HS-5 (cell line): ENCODE measurements at places on chromosomes 5 and 9.

DNA sequence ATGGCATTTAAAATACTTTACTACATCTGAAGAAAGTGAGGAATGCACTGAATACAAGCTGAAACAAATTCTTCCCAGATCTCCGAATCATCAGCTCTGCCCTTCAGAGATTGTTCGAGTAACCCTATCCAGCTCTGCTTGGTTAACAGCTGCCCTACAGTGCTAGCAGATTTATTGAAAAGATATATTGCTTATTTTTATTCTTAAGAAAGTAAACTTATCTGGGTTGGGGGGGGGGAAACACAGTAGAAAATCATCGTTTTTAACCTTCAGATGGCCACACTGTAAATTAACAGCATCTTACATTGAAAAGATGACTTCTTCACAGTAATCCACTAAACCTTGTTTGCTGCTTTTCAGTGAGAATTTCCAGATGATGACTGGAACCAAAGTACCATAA, 210.8 kb downstream of the NFIB start:
- no peak for DNase-seq

DNA sequence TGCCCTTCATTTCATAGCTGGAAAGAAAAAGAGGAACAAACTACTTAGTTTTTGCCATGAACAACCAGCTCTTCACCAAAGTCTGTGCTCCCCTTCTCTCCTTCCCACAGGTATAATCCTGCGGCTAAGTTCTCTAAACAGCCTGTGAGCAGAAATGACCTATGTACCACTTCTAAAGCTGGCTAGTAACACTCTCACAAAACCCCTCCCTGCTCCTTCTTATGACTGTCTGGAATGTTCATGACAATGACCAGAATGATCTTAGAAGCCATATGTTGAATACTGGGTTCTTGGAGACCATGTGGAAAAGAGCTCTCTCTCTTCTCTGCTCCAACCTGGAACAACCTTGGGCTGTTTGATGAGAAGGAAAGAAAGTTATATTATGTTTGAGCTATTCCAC, 12.9 kb upstream of the AMACR start:
- no peak for DNase-seq

GRCh38 chr5:36346896-36347690, 45.4 kb upstream of the RANBP3L start:
- no peak for DNase-seq

- DNase-seq: no peak
Observed at GRCh38 chr5:133613743-133614142, 1.4 kb upstream of the FSTL4 start.

DNA sequence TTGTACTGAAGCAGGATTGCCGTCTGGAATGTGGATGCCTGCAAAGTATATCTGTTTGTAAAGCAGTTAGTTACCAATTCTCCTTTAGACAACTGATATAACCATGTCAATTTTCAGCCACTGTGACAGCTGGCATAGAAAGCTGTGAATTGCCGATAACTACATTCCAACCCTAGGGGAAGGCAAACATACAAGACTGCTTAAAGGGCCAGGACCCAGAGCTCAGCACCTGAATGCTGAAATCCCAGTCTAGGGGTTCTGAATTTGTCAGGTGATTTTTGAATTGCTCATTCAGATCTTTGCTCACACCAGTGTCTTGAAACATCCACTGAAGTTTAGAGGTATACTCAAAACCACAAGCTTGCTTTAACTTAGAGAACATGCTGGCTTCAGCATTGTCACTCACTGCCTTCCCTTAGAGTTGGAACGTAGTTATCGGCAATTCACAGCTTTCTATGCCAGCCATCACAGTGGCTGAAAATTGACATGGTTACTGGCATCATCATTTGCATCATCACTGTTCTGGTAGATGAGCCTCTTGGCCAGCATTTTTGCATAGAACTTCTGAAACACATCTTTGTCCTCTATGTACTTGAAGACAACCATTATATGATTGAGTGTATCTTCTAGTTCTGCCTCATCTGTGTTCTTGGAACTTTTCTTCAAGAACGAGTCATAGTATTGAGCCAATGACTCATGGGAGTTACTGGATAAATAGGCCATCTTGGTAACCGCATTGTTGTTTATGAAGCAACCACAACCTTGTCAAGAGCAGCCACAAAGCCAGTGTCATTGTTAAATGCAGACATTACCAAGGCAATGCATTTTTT, 82.1 kb downstream of the CCDC192 start:
- DNase-seq: peak; percentile 60

- no peak for DNase-seq
Observed at GRCh38 chr9:971901-972500, 4.5 kb upstream of the DMRT3 start.

DNA sequence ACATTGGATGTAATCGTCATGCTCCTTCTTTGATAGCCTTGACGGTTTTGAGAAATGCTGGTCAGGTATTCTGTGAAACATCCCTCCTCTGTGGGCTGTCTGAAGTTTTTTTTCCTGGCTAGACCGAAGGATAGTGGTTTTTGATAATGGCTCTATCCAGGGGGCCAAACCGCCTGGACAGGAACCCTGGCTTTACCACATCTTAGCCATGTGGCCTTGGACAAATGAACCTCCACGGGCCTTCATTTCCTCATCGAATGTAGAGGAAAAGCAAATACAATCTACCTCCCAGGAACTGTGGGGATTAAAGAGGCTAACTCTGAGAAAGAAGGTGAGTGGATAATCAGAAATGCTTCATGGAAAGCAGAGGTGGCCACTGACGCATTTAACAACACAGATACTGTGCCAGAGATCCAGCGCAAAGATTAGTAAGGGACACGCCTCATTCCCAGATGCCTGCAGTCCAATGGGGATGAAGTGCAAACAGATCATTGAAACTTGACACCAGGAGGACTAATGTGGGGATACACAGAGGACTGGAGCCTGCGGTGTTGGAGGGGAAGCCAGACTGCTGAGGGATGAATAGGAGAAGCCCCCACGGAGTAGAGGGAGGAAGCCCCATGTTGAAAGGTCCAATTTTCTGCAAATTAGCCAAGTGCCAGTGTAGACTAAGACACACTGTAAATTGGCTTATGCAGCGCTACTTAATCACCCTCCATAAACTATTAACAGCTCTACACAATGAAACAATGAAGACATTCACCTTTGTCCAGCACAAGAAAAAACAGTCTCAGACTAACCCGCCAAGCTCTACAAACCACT, 41.6 kb downstream of the MYO10 start:
- no peak for DNase-seq

DNA sequence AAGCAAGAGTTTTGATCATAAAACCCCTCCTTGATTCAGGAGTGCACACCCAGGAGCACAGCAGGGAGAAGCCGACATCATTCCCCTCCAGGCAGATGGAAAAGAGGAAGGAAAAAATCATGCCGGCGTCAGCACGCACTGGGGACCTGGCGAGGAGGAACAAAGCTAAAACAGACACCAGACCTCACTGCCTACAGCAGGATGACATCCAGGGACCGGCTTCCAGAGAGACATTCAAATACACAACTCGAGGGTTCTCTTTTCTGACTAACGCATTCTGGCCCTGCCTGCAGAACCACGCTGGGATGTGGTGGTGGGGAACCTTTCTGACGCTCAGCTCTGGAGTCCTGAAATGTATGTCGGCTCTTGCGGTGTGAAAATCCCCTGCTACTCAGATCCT, 2.7 kb downstream of the UBAC1 start:
- no peak for DNase-seq

DNA sequence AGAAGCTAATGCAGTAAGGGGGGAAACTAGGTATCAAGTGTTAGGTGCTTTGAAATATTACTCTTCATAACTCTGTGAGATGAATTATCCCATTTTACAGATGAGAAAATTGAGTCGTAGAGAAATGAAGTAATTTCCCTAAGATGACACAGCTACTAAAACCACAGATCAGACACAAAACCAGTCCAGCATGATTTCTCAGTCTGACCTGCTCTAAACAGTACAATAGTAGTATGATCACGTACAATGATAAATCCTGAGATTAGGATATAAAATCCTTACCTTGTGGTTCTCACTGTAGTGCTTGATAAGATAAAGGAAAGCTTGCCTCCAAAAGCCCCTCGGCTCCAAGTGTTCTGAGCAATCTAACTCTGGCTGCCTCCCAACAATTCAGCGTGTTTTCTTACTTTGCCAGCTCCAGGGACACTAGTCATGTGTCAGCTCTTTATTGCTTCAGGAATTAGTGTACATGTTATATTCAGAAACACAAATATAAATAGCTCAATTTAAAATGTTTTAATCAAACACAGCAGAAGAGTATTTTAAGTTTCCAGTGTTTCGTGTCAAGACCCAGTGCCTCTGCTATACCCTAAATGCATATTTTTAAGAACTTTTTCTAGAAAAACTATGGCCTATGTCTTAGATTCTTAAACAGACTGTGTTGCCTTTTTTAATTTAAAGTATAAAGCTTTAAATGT, 243.6 kb downstream of the DENND1A start:
- DNase-seq: no peak

DNA sequence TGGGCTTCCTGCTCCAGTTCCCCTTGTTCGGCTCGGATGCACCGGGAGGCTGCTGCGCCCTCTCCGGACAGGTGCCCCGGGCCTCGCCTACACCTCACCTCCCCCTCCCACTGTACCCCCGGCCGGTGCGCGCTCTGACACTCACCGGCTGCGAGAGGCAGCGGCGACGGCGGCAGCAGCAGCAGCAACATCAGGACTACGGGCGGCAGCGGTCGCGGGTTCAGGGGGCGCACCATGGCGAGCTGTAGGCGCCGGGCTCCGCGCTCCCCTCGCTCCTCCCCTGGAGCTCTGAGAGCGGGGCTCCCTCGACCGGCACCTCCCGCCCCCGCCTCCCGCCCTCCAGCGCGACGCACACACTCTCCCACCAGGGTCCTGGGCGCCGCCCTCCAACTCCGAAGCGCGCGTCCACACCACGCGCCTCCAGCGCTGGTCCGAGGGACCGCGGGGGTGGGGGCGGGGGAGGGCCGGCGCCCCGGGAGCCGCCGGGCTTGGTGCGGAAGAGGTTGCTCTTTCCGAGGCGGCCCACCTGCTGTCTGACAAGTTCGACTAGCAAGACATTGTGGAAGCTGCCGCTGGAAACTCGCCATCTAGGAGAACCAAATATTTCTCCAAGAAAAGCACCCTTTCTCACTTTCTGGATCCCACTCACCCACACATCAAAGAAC, at the start of gene GFRA3:
TSS of gene GFRA3 (minus strand) at position 433 of the 665 bp plus-strand sequence. CDS start at position 236, 197 bp downstream.
- DNase-seq: no peak

GRCh38 chr5:68409259-68409658, 193.7 kb downstream of the PIK3R1 start:
- no peak for DNase-seq

DNA sequence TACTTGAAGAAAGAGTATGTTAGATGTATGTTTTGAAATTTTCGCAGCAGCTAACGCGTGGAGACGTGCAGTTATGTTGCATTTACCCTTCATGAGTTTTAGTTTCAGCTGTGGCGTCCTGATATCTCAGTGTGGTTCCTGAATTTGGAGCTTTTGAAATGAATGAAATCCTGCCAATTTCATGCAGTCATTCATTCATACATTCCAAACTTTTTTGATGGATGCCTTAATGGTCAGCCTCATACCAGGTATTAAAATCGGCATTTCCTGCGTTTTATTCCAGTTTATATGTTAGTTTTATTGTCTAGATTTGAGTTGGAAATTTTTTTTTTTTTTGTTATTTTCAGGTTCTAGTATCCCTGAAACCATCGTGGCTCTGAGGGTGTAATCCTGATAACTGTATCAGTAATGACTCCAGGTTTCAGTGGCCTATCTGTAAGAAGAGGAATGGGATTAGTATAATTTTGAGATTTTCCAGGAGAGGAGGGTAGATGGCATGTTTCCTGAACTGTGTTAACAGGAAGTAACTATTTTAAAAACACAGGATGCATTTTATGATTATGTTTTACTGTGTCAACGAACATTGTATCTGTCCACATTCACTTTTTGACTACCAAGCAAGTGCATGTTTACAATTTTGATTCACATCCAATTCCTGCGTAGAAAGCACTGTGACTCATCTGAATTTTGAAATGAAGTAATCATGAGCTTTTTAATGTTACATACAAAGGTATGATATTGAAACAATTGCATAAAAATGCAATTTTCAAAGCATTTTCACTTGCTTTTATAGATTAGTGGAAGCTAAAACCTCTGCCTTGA, 1.0 kb downstream of the FOCAD start:
- peak; percentile 58 for DNase-seq

DNA sequence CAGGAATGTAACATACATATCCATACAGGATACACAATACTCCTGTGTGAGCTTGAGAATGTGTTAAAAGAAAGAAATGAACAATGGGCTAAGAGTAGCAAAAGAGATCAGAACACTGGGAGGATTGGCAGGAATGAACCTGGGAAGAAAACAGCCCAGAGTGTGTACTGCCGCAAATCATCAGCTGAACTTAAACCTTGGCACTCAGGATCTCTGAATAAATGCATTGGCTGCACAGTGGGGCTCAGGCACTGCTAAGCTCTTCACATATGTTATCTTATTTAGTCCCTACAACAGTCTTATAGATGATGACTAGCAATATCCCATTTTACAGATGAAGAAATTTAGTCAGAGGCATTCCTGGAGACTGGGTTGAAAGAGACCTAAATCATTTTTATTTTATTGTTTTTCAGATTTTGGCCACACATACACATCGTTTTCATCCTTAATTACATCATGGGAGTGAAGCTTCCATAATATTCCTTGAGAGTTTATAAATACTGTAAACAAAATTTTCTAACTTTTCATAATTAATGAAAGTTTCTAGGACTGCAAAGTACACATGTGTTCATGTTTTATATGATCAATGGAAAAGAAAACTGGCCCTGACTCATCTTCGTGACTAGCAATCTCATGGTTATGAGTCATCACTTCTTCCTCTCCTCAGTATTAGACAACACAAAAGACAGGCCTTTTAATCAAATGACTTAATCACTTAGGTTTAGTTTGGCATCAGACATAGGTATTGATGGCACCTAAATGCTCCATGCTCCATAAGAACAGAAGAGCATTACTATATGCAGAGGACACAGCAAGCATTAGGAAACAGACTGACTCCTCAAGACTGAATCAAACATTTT, 59.2 kb downstream of the CDH18 start:
- peak; percentile 96 for DNase-seq

DNA sequence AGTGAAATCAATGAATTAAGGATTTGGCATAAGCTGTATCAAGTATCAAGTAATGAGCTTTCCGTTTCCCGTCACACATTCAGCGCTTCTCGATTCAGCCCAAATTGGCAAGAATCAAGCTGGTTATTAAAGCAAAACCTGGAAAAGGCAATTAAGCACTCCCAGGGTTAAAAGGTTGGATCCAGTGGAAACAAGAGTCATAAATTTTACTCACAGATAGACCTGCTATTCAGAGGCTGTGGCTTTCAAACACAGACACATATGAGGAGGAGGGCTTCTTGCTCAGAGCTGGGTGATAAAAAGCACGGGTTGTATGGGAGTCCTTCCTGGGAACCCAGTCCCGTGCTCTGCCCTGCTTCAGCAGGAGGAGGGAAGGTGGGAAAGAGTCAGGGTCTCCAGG, 112.3 kb upstream of the CXCL14 start:
- no peak for DNase-seq

DNA sequence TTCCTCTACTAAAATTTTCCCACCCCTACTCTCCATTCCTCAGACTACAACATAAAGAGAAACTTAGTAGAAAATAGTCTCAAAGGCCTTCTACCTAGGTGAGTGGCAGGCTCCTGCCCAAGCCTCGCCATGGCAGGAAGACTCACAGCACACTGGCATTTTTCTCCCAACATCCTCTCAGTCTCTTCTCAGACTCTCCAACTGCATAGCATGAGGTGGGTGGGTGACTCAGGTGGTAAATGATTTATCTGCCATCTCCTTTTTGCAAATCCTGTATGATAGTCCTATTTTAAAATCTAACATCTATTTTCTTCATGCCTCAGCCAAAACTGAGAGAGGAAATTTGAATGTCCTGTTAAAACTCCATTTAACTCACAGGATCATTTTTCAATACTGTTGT, 33.5 kb upstream of the GRIA1 start:
- no peak for DNase-seq
